ENCODE measurements at places on chromosomes 16 and 17.

DNA sequence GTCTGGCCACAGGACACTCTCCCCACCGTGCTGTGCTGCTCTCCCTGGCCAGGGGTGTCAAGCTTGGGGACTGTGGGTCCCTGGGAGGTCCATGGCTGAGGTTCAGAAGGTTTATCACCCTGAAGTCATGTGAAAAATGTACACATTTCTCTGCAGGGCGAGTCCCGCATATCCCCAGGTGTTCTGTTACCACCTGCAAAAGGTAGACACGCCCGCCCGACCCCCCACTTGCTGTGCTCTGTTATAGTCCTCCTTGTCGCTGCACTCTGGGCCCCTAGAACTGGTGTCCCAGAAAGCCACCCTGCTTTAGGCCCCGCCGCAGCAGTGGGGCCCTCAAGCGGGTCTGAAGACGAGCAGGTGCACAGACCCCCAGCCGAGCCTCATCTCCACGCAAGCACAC lies 11.8 kb downstream of the JPT2 start:
- DNase-seq: no peak

DNA sequence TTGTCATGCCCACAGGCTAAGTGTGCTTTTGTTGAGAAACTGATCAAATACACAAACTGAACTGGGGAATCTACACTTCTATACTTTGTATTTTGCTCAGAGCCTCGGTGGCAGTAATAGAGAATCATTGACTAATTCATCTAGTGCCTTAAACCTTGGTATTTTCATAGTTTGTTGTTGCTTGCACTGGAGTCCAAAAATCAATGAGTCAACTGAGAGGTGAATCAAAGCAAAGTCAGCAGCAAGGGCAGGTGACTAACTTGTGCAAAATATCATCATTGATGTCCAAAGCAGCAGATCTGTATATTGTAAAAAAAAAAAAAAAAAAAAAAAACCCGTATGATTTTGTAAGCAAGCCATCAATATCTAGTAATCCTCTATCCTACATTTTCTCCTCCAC lies 296.4 kb downstream of the MAP2K6 start:
- DNase-seq: no peak

DNA sequence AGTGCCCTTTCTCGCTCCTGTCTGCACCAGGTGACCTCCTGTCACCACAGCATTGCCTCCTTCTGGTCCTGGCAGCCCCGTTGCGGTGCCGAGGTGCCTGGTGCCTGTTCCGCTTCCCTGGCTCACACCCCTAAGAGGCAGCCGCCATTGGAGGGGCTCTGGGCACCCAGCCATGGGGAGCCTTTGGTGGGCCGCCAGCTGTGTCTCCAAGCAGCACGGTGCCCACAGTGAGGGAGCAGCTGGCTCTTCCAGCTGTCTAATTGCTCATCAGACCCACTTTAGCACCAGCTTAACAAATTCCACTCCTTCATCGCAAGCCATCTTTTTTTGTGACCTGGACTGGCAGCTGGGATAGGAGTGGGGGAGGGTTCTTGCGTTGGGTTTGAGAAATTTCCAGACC lies 276.1 kb downstream of the SNX29 start:
- no peak for DNase-seq

DNA sequence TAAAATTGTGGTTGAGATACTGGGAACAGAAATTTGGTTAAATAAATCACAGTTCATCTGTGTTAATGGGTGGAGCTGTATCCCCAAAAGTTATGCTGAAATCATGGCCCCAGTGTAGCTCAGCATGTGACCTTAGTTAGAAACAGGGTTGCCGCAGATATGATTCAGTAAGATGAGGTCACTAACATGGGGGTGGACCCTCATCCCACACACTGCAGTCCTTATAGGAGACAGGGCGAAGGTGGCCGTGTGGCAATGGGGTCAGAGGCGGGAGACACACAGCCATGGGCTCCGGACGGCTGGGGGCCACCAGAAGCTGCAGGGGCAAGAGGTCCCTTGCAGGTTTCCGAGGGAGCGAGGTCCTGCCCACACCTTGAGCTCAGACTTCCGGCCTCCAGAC lies 10.7 kb downstream of the GALNS start:
- no peak for DNase-seq

GRCh38 chr17:27473190-27473747 lies 17.0 kb downstream of the KSR1 start:
- DNase-seq: no peak

DNA sequence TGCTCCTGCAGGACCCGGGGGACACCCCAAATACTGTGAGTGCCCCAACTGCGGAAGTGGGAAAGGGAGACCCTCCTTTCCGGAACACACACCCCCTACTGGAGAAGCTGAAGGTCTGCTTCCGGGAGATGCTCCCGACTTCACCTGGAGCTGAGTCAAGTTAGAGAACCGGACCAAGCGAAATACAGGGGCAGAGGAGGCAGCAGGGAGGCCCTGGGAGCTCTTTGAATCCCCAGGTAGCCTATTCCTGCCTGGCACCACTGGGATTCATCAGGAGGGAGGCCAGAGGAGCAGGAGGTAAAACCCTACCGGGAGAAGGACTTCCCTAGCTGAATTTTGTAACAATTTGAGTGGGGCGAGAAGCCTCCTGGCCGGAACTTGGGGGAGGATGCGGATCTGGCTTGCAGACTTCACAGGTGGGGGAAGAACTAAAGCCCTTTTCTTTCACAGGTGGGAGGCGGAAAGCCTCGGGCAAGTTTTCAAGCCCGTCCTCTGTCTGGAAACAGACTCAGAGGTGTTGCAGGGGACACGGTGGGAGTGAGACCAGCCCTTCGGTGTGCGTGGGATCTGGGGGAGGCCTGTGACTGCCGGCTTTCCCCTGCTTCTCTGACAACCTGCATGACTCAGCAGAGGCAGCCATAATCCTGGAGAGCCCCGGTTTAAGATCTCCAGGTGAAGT lies 22.4 kb upstream of the TEKT1 start:
- DNase-seq: peak; percentile 10

DNA sequence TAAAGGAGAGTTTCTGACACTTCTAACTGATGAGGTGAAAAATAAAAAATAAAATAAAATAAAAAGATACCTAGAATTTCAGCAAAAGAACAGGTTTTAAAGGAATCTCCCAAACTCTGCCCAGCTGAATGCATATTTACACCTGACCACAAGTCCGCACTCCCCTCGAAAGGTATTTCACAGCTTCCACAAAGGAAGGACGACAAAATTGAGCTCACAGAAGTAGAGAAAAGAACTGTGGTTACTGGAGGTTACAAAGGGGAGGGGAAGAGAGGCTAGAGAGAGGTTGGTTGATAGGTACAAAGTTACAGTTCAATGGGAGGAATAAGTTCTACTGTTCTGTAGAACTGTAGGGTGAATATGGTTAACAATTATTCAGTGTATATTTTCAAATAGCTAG lies 5.0 kb downstream of the LITAF start:
- peak; percentile 23 for DNase-seq
